ENCODE measurements at places on chromosomes 3 and 15.

- DNase-seq, result no peak
Measured at GRCh38 chr15:68658151-68658550, 79.4 kb downstream of the CORO2B start.

DNA sequence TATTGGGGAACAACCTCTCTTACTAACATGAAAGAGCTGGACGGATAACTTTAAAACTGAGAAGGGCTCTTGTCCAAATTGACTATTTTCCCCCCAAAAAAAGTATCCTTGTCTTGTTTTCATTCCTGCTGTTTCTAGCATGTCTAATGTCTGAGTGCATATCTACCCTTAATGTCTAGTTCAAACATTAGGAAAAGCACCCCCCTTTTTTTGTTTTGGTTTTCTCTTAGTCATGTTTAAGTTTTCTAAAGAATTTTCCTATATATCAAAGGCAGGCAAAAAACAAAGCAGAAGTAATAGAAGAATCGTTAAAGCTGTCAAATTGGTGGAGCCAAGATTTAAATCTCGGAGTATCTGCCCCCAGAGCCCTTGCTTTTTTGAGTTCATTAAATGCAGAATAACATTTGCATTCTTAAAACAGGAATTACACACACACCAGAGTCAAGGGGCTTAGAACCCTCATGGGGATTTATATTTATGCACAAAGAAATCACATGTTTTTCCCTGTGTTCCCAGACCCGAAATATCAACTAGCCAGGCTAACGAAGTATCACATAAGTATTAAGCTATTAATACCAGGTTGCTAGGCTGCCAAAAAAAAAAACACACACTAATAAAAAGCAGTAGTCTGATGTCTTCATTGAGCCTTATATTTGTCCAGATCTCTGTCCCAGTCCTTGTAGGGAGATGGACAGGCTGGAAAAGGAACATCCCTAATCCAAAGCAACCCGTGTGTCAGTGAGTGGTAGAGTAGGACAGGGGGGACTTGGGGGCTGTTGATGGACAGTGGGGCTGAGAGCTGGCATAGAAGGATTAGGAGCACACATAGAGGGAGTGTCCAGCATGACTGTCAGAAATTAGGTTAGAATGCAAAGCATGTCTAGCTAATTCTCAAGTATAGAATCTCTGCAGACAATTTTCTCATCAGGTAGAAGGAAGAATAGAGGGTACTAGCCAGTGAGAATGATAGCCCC lies 103.6 kb upstream of the BFSP2 start:
- DNase-seq, result no peak

- no peak for DNase-seq
Measured at GRCh38 chr15:41948490-41948889, 23.9 kb downstream of the EHD4 start.

- DNase-seq, result no peak
Measured at GRCh38 chr15:101844916-101845315, 32.9 kb downstream of the OR4F15 start.

DNA sequence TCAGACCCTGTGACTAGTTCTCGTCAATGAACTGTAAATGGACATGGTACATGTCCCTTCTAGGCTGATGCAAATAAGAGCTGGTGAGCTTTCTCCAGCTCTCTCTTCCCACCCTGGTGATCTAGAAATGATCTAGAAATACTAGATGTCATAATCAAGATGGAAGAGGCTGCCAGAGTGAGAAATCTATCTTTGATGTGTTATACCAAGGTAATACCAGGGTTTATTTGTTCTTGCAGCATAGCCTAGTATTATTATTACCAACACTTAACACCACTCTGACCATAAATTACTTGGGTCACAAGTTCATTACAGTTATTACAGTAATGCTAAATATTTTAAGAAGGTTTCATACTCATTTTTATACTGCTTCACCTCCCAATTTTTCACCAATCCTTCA lies 138.4 kb upstream of the LMCD1 start:
- DNase-seq, result no peak

DNA sequence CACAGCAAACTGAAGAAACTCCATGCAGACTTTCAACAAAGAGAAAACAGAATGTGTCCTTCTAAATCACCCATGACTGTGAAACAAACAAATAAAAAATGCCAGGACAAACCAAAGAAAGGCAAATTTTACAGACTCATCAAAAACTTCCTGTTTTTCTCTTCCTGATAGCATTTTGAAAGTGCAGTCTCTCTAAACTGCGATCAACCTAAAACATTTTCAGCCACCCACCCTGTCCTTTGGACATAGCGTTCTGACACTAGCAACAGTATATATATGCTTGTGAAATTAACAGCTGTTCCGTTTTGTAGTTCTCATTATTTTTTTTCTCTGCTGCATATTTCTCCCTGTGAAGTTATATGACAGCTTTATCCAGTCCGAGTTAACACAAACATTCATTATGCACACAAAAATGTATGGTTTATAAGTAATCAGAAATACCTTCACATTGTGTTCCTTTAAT lies 151.7 kb downstream of the FBN1 start:
- DNase-seq, result no peak

DNA sequence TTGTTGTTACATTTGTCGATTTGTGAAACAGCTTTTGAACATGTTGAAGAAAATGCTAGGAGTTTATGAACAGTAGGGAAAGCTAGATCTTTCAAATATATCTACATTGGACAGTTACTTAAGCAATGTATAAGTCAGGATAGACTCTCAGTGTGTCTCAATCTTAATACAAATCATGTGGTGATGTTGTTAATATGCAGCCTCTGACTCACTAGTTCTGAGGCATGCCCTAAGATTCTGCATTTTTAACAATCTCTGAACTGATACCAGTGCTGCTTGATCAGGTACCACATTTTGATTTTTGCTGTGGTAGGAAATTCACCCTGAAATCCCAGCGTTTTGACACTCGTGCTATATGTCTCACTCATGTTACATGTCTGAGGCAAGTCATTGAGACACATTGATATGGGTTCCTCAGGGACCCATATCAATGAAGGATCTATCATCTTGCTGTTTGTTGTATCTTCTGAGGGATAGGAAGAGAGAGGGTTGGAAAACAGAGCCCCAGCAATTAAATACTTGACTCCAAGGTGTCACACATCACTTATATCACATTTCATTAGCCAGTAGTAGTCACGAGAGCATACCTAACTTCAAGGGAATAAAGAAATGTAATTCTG lies 597.9 kb downstream of the TAFA4 start:
- no peak for DNase-seq

DNA sequence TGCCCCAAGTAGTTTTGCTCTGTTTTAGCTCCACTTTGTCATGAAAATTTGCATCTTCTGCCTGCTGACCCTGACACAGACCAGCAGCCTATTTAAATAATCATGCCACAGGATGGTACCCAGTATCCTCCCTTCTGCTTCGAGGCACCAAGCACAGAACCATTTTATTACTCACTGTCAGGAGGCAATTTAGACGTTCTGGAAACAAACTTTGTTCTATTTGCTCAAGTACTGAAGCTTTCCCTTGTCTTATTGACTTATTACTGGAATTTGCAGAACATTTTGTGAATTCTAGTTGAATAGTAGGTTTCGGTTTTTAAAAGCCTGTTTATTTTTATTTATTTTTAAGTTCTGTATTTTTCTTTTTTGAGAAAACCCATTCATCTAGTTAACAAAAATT lies 279.6 kb upstream of the GADL1 start:
- DNase-seq, result no peak

DNA sequence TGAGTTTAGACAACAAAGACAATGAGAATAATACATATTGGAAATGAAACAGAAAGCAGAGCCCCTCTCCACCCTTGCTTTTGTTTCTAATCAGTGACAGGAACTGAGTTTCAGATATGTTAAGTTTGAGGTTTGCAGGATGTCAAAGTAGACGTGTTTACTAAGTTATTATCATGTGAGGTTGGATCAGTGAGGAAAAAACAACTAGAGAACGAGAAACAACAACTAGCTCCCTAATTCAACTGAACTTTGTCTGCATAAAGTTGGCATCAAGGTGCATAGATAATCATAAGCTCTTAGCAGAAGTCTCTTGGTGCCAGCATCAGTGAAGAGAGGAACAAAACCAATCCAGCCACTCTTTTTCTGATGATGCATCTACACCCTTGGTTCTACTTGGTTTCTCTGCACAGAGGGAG lies 491.1 kb upstream of the NR2F2 start:
- DNase-seq, result no peak

GRCh38 chr3:100756441-100756840 lies 47.1 kb downstream of the TFG start:
- no peak for DNase-seq

GRCh38 chr3:95148107-95148506 lies 1085.2 kb downstream of the NSUN3 start:
- no peak for DNase-seq

DNA sequence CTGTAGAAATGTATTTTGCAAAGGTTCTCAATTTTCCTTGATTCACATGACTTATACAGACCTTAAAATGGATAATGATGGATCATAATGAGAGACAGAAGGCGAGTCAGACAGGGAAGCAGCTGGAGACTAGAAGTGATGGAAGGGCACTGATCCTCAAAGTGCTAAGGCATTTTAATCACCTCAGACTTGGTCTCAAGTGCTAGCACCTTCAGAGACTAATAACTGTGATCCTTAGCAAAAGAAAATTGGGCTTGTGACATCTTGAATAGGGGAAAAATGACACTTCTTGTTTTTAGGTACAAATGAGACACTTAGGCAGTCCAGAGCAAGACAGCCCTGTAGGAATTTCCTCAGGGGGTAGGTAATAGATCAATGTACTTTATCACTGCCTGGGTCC lies 1011.7 kb downstream of the SQOR start:
- no peak for DNase-seq

- DNase-seq, result no peak
Measured at GRCh38 chr3:72894976-72895552, 7.2 kb downstream of the GXYLT2 start.

- no peak for DNase-seq
Measured at GRCh38 chr15:58165661-58166060, 27.5 kb downstream of the AQP9 start.

GRCh38 chr3:71977525-71977924 lies 192.6 kb upstream of the PROK2 start:
- DNase-seq, result no peak

DNA sequence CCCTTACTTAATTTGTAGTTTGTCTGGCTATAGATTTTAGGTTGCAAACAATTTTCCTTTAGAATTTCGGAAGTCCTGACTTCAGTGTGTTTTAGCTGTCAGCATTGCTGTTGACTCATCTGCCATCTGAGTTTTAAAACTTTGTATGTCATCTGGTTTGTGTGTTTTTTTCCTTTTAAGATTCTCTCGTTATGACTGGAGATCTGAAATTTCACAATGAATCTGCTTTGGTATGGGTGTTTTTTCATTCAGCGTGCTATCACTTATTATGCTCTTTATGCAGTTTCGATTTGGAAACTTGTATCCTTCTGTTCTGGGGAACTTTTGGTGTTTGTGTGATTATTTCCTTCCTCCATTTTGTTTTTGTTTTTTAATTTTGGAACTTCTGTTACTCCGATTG lies 53.7 kb upstream of the ZNF280D start:
- DNase-seq, result peak; percentile 11

DNA sequence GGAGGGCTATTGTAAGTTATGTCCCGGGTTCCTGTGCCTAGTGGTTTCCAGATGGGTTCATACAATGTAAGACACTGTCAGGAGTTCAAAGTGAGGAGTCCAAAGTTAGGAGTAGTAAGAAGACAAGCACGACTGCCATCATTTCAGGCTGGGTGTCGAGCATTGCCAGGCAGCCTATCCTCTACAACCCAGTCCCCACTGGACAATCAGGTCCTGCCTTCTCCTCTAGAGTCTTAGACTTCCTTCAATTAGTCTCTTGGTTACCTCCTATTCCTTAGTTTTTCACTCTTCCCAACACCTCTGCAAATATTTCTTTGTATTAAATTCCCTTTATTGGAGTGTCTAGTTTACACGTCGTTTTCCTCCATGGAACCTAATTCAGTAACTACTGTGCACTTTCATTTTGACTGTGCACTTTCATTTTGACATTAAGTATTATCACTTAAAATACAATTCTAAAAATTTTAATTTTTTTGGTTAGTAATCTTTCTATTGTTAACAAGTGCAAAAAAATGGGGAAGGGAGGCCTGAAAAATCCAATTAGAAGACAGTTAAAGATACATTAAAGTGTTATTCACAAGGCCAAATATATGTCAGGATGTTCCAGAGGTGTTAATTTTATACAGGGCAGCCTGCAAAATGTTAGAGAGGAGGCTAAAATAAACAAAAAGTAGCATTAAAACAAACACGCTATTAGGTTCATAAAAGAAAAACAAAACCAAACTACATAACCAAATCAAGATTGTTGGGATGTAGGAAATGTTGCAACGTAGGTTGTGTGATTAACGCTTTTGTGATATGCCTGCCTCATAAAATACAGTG lies 155.3 kb downstream of the TBL1XR1 start:
- no peak for DNase-seq

GRCh38 chr15:93467337-93467736 lies 378.3 kb upstream of the RGMA start:
- DNase-seq, result no peak

- no peak for DNase-seq
Measured at GRCh38 chr3:43330981-43331380, 44.6 kb downstream of the SNRK start.

- DNase-seq, result no peak
Measured at GRCh38 chr3:77795013-77795412, 755.1 kb downstream of the ROBO2 start.

DNA sequence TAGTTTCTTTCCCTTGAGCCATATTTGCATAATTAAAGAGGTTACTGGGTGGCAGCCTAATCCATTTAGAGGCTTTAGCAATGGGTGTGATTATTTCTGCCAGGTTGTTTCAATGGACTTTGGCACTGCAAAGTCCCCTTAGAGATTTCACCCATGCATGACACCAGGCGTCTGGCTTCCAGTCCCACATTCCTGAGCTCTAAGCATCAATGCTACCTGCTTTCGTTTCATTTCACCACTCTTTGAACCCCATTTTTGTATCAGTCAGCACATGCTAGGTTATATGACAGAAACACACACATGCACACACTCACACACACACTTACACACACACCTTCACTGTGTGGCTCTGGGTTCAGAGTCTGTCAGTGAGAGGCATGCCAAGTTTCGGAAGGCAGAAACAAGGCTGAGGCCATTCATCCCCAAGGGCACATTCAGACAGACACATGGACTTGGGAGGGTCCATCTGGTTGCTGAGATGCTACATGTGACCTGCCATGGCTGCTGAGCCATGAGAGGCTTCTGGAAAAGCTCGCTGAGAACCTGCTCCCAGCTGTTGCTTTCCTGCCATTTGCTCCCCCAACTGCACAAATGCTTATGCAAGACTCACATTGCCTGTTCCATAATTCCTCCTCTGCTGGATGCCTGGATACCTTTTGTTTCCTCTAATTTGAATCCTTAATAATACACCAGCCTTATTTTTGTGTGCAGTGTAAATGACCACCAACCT lies 354.1 kb downstream of the GABRG3 start:
- no peak for DNase-seq

DNA sequence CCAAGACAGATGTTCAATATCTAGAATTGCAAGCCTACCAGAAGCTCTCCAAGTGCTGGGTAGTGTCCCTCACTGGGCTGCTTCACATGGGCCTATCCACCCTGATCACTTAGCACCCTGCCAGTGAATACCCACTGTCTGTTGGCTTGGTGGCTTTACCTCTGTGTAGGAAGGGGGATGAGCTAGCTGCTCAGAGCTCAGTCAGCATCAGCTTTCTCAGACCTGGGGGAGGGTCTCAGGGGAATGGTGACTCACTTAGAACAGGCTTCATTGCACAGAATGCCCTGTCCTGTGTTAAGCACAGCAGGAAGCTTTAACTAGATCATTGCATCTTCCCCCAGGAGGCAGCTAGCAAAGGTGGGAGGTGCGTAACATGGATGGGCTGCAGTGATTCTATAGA lies 209.8 kb downstream of the PDCD6IP start:
- peak; percentile 11 for DNase-seq

GRCh38 chr3:143302638-143303171 lies 183.1 kb downstream of the CHST2 start:
- DNase-seq, result no peak

All from K562 (cell line).